Caco-2 (cell line): ENCODE measurements at places on chromosomes 2 and 18. TPM values are rescaled to one million over a fixed set of nuclear protein-coding genes. Genes with fewer than 3 reads are reported as not detected.

Gene SERPINB13
- total RNA-seq, result not detected in 2 replicates

Gene ANKRD30BL
- total RNA-seq, result not detected in 2 replicates

Gene ACYP2
- 4.1 and 5.4 TPM in 2 replicates for total RNA-seq

Gene CDCA7
- 51.1 and 58.1 TPM in 2 replicates for total RNA-seq

Gene FSHR
- total RNA-seq, result 0.41 and 1.0 TPM in 2 replicates

Gene EGR4
- total RNA-seq, result 0.30 TPM in 1 of 2 replicates, not detected in the other

Gene SPR
- total RNA-seq, result 49.6 and 51.5 TPM in 2 replicates

Gene ECEL1
- 6.4 and 8.9 TPM in 2 replicates for total RNA-seq

Gene EMILIN1
- total RNA-seq, result 0.30 and 0.43 TPM in 2 replicates

Gene CXXC1
- total RNA-seq, result 37.7 and 41.5 TPM in 2 replicates

Gene CIB4
- not detected in 2 replicates for total RNA-seq

Gene SRD5A2
- not detected in 2 replicates for total RNA-seq

Gene SLC30A3
- total RNA-seq, result 3.9 and 4.3 TPM in 2 replicates

Gene GNLY
- total RNA-seq, result not detected in 2 replicates

Gene C2orf74
- total RNA-seq, result not detected in 2 replicates

Gene NCOA1
- 34.7 and 37.1 TPM in 2 replicates for total RNA-seq

Gene TRIM43B
- total RNA-seq, result not detected in 2 replicates

Gene MYO5B
- 28.3 and 28.6 TPM in 2 replicates for total RNA-seq

Gene HOXD8
- not detected in 2 replicates for total RNA-seq

Gene CRIM1
- total RNA-seq, result 270 and 292 TPM in 2 replicates

Gene UNC80
- not detected in 2 replicates for total RNA-seq

Gene SPDYA
- total RNA-seq, result 1.5 and 2.0 TPM in 2 replicates

Gene IL36B
- total RNA-seq, result not detected in 2 replicates

Gene SERPINB12
- not detected in 2 replicates for total RNA-seq

Gene NEU4
- total RNA-seq, result 1.5 and 3.9 TPM in 2 replicates

Gene SLC5A7
- total RNA-seq, result not detected in 2 replicates

Gene SPATA3
- total RNA-seq, result not detected in 2 replicates

Gene ASB18
- not detected in 2 replicates for total RNA-seq

Gene ALPI
- 4.4 and 5.3 TPM in 2 replicates for total RNA-seq

Gene KLHL30
- 0.26 and 0.36 TPM in 2 replicates for total RNA-seq

Gene LRP1B
- total RNA-seq, result 0.30 TPM in 1 of 2 replicates, not detected in the other

Gene AFG3L2
- total RNA-seq, result 69.8 and 72.0 TPM in 2 replicates

Gene ELP2
- 43.2 and 45.9 TPM in 2 replicates for total RNA-seq

Gene PDE1A
- total RNA-seq, result 0.44 TPM in 1 of 2 replicates, not detected in the other

Gene MERTK
- total RNA-seq, result 39.2 and 42.6 TPM in 2 replicates

Gene SYT4
- not detected in 2 replicates for total RNA-seq

Gene HEATR5B
- total RNA-seq, result 15.3 and 16.1 TPM in 2 replicates

Gene ITGA4
- not detected in 2 replicates for total RNA-seq

Gene IER3IP1
- total RNA-seq, result 5.0 and 5.9 TPM in 2 replicates

Gene TTC39C
- 9.1 and 9.3 TPM in 2 replicates for total RNA-seq

Gene HRH4
- total RNA-seq, result not detected in 2 replicates

Gene ITPRIPL1
- 1.9 and 3.1 TPM in 2 replicates for total RNA-seq

Gene FLACC1
- total RNA-seq, result 0.86 and 0.91 TPM in 2 replicates
